ENCODE measurements at places on chromosomes 5 and 9. TPM values are rescaled to one million over a fixed set of nuclear protein-coding genes. Genes with fewer than 3 reads are reported as not detected.

The SPATA31E1 gene
- total RNA-seq, result not detected

The ECSCR gene
- total RNA-seq, result 4.8 TPM

The CD14 gene
- 92.4 TPM for total RNA-seq

The OR2V2 gene
- total RNA-seq, result not detected

The CLIC3 gene
- total RNA-seq, result 2.5 TPM

DNA sequence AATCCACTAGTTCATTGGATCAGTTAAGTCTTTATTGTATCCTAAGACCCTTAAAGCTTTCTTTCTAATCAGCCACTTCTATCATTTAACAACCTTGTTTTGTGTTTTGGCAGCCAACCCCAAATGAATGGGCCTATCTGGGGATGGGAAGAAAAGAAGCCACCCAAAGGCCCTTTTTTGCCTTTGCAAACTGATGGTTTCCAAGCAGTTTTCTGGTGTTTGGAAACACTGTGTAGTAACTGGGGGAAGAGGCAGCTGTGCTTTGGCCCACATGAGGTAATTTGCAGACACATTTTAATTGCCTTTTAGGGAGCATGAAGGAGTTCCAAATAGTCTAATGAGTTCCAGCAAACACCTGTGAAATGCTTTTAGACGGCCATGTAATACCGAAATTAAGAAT is 1751.3 kb upstream of the WWC1 start:
- no peaks in the 10 kb centered on the region for H3K4me1 ChIP-seq
- no peaks in the 10 kb centered on the region for H3K27me3 ChIP-seq
- no peaks in the 10 kb centered on the region for H3K36me3 ChIP-seq
- DNase-seq, result no peak
- H3K27ac ChIP-seq, result no peak overlapping the region

- no peak for DNase-seq
- H3K36me3 ChIP-seq, result no peaks in the 10 kb centered on the region
- H3K4me1 ChIP-seq, result no peaks in the 10 kb centered on the region
- H3K27me3 ChIP-seq, result no peaks in the 10 kb centered on the region
- H3K27ac ChIP-seq, result no peak overlapping the region
These were observed 12.9 kb upstream of the AOPEP start for GRCh38 chr9:94713436-94714215.

GRCh38 chr9:129253803-129254381 is 75.8 kb upstream of the IER5L start:
- peak overlapping the region; percentile 19 for H3K27ac ChIP-seq
- H3K36me3 ChIP-seq, result no peaks in the 10 kb centered on the region
- peaks cover 27% of the 10 kb centered on the region for H3K27me3 ChIP-seq
- no peak for DNase-seq
- peaks cover 12% of the 10 kb centered on the region for H3K4me1 ChIP-seq

- peak overlapping the region; percentile 70 for H3K27ac ChIP-seq
- peaks cover 28% of the 10 kb centered on the region for H3K4me1 ChIP-seq
- peak; percentile 81 for DNase-seq
- H3K27me3 ChIP-seq, result no peaks in the 10 kb centered on the region
These were observed 265.5 kb upstream of the ADAMTSL1 start for GRCh38 chr9:18208166-18209059.

GRCh38 chr9:7977586-7977985 is 178.0 kb upstream of the DMAC1 start:
- no peak overlapping the region for H3K27ac ChIP-seq
- DNase-seq, result no peak
- H3K4me1 ChIP-seq, result peaks cover 13% of the 10 kb centered on the region

GRCh38 chr9:38687992-38688391 is 31.9 kb downstream of the FAM240B start:
- H3K4me3 ChIP-seq, result no peak overlapping the region
- no peaks in the 10 kb centered on the region for H3K36me3 ChIP-seq
- no peak for DNase-seq
- peaks cover 11% of the 10 kb centered on the region for H3K4me1 ChIP-seq
